ENCODE measurements at places on chromosomes 1 and 21. TPM values are rescaled to one million over a fixed set of nuclear protein-coding genes. Genes with fewer than 3 reads are reported as not detected.

The RPE65 gene
- total RNA-seq, result not detected

The LAMC1 gene
- total RNA-seq, result 453 TPM

The STUM gene
- total RNA-seq, result not detected

The PRR9 gene
- total RNA-seq, result not detected

The LEMD1 gene
- not detected for total RNA-seq

The FAM163A gene
- not detected for total RNA-seq

The TNFRSF4 gene
- total RNA-seq, result 0.59 TPM

The KMO gene
- not detected for total RNA-seq

The IGSF9 gene
- total RNA-seq, result not detected

The KDF1 gene
- not detected for total RNA-seq

The FCRL2 gene
- not detected for total RNA-seq

The KCNN3 gene
- total RNA-seq, result 1.8 TPM

The HUNK gene
- 0.92 TPM for total RNA-seq

The B3GALT2 gene
- total RNA-seq, result 7.6 TPM

The CDC73 gene
- 63.2 TPM for total RNA-seq

The HTR6 gene
- total RNA-seq, result not detected

The MFSD2A gene
- 2.5 TPM for total RNA-seq

The CCDC24 gene
- total RNA-seq, result 6.8 TPM

The LAX1 gene
- not detected for total RNA-seq

The LRRC8B gene
- 3.2 TPM for total RNA-seq

The GSTM5 gene
- not detected for total RNA-seq

The KISS1 gene
- 0.95 TPM for total RNA-seq

The NTMT2 gene
- not detected for total RNA-seq

The SPRR1A gene
- total RNA-seq, result not detected

The CACNA1S gene
- total RNA-seq, result 0.07 TPM

The LGR6 gene
- total RNA-seq, result 1.4 TPM

The PGLYRP4 gene
- total RNA-seq, result not detected

The C4BPA gene
- not detected for total RNA-seq

The TRIM33 gene
- 24.0 TPM for total RNA-seq

The NUAK2 gene
- 1.7 TPM for total RNA-seq

The SMG5 gene
- 65.9 TPM for total RNA-seq

The SLAMF7 gene
- total RNA-seq, result not detected

The PLCH2 gene
- total RNA-seq, result 3.2 TPM

The FAM151A gene
- total RNA-seq, result not detected

The ERVH48-1 gene
- not detected for total RNA-seq

The FAM177B gene
- not detected for total RNA-seq

The RNPEP gene
- total RNA-seq, result 42.1 TPM

The KCNAB2 gene
- total RNA-seq, result 7.3 TPM

The UQCRHL gene
- 1.3 TPM for total RNA-seq

The SDHB gene
- 57.7 TPM for total RNA-seq

The RYR2 gene
- total RNA-seq, result 0.12 TPM

The UBE2U gene
- not detected for total RNA-seq

The NCSTN gene
- total RNA-seq, result 112 TPM

The RNF2 gene
- total RNA-seq, result 23.2 TPM

The GADD45A gene
- total RNA-seq, result 92.3 TPM

The C1orf87 gene
- total RNA-seq, result 0.65 TPM

The SFN gene
- not detected for total RNA-seq
